ENCODE measurements at places on chromosomes 3 and 15.
A peak's percentile ranks its signal among the peaks of the same experiment; 100 is the strongest.

DNA sequence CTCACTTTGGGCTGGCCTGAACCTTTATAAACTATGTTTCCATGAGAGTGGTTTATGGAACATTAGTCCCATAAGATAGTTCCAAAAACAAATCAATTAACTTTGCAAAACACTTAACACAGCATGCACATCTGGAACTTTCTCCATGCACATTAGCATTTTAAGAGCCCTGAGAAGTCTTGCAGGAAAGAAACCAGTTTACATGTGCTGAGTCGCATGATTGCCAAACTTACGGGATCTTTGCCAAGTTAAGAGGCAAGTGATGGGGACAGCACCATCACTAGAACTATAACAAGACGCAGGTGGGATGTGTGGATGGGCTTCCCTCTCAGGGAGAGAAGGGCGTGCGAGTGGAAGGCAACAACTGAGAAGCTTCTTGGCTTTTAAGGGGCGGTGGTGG, 20.7 kb downstream of the ADAMTS9 start:
- no peak for DNase-seq

GRCh38 chr3:126346466-126346865, 10.7 kb downstream of the KLF15 start:
- no peak for DNase-seq

DNA sequence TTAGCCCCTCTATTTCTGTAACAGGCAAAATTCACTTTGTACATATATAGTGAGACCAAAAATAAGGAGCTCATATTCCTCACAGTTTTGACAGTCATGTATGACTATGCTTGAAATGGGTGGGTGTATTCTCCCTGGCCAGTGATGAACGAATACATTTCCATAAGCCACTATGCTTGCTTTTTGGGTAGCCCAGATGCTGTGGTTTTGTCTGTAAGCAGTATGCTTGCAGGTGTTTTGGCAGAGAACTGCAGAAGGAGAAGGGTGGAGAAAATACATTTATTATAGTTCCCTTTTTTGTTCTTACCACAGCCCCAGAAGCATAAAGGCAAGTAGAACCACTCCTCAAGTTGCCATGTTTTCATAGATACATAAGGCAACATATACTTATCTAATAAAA, 131.2 kb downstream of the RBMS3 start:
- no peak for DNase-seq

GRCh38 chr3:133329626-133330025, 70.2 kb upstream of the BFSP2 start:
- DNase-seq, result no peak

DNA sequence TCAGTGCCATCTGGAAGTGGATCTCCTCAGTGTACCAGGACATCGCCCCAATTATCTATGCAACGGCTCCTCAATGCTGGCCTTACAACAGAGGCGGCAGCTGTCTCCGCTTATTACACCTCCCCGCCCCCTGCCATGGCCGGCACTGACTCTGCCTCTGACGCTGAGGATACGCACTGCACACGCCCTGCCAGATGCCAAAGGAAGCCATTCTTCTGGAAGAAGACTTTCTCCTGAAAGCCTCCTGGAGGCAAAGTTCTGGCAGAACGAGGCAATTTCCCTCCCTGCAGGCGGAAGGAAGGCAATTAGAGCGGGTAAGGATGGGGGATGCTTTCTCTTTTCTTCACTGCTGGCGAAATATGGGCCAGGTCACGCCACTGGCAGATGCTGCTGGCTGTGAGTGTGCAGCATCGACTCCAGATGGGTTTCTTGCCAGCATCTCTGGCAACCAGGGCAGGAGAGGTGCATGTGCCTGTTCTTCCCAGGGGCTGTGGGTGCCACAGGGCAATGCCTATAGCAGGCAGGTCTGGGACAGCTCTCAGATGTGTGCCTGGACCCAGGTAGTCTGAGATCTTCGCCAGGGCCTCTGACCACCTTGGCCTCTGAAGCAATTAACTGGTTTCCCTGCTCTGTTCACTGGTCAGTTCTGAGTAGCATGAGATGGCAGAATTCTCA, 62.2 kb upstream of the MRPS22 start:
- DNase-seq, result no peak

DNA sequence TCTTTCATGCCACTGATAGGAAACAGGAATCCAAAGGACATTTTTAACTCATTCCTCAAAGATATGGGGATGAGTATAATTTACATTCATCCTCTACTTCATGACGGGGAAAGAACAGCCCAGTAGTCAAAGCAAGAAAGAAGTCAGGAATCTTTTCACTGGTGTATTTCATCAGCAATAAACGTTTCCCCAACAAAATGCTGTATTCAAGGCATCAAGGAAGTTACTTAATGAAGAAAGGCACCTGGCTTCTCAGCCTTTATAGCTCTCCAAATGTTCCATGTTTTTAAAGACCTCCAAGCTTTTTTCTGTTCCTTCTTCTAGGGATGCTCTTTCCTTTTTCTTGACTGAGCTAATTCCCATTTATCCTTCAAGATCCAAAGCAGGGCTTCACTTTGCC, 221.5 kb upstream of the ICE2 start:
- no peak for DNase-seq

- DNase-seq, result peak; percentile 30
Measured at GRCh38 chr3:101849714-101850245, 466 bp downstream of the NFKBIZ start.
